ENCODE measurements at places on chromosomes 1 and 21.

DNA sequence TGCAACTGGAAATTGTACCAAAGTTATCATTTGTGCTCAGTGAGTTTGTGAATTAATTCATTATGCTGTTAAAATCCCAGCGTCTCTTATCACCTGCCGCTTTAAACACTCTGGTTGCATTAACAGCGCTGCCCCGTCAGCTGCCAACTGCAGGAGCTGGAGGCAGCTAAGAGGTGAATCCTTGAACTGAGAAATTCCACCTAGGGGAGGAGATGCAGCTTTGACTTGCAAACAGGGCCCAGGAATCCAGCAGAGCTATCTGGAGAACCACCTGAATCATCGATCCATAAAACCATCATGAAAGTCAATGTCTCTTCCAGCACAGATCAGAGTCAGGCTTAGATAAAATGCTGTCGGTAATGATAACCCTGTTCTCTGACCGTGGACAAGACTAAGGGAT, 140.7 kb upstream of the PTBP2 start:
- no peak for DNase-seq

- DNase-seq, result no peak
Observed at GRCh38 chr1:169924063-169924462, 30.4 kb upstream of the SCYL3 start.

- DNase-seq, result no peak
Observed at GRCh38 chr1:24643363-24644099, 429 bp downstream of the SRRM1 start.

GRCh38 chr1:205972081-205972480, 28.8 kb upstream of the SLC26A9 start:
- no peak for DNase-seq

DNA sequence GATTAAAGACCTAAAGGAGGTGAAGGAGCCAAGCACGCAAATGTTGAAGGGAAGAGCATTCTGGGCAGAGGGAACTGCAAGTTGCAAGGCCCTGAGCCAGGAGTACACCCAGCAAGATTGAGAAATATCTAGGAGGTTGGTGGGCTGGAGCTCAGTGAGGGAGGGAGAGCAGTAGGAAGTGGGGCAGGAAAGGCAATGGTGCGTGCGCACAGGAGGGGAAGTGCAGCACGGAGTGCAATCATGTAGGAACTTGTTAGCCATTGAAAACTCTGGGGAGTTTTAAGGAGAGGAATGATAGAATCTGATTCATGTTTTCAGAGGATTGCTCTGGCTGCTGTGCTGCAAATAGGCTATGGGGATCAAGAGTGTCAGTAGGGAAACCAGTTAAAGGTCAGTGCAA, 13.2 kb upstream of the IGSF3 start:
- no peak for DNase-seq

GRCh38 chr1:165915480-165915879, 88.1 kb downstream of the UCK2 start:
- no peak for DNase-seq

- DNase-seq, result no peak
Observed at GRCh38 chr1:27519331-27520258, 29.6 kb upstream of the WASF2 start.

GRCh38 chr1:91080650-91081049, 58.8 kb upstream of the ZNF644 start:
- no peak for DNase-seq

DNA sequence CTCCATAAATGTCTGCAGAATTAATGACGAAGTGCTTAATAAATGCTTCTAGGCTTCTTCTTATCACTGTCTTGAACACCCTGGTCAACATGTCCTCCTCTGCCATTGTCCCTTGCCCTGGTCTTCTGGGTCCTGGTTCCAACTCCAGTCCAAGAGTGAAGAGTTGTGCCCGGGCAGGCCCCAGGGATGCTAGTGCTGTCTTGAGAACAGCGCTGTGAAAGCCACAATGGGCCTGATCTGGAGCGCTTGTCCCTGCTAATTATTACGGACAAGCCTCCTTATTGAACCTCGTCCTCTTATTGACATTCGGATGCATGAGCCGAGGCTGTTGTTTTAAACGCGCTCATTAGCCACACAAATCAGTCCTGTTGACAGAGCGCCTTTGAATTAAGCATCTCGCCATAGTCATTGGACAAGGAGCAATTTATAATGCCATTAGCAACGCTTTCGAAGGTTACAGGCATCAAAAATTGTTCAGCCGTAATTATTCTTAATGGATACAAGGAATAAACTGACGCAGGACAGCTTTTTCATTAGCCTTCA, 211.6 kb upstream of the POU3F1 start:
- no peak for DNase-seq

DNA sequence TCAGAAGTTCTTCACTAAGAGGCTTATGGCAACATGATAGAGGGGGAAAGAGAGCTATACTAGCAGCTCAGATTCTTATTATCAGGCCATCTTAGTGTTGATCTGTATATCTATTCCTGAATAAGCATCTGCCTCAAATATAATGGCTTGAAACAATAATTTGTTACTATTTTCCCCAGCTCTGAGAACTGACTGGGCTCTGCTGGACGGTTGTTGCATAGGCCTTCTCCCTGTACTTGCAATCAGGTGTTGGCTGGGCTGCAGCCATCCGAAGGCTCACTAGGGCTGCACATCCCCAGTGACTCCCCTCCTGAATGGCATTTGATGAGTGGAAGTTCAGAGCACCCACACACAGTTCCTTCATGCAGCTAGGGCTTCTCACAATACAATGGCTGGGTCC, 116.0 kb downstream of the PROX1 start:
- DNase-seq, result no peak

DNA sequence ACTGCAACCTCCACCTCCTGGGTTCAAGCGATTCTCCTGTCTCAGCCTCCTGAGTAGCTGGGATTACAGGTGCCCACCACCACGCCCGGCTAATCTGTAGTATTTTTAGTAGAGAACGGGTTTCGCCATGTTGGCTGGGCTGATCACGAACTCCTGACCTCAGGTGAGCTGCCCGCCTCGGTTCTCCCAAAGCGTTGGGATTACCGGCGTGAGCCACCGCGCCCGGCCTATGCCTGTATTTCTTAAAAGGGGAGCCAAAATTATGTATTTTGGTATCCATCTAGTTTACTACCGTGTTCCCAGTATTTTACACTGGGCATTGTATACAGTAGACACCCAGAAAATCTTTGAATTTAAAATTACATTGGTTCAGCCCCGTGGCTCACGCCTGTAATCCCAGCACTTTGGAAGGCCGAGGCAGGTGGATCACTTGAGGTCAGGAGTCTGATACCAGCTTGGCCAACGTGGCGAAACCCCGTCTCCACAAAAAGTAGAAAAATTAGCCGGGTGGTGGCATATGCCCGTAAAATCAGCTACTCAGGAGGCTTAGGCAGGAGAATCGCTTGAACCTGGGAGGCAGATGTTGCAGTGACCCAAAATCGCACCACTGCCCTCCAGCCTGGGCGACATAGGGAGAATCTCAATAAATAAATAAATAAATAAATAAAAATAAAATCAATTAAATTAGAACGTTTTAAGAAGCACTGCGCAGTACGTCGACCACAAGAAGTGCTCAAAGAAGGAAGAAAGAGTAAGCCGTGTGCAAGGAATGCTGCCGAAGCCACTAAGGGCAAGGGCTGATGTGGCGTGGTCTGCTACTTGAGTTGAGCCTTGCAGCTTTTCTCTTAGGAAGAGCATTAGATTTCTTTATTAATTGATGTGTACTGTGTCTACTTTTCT, 1.5 kb upstream of the THRAP3 start:
- no peak for DNase-seq

- DNase-seq, result no peak
Observed at GRCh38 chr1:95197616-95198252, 36.3 kb upstream of the RWDD3 start.

DNA sequence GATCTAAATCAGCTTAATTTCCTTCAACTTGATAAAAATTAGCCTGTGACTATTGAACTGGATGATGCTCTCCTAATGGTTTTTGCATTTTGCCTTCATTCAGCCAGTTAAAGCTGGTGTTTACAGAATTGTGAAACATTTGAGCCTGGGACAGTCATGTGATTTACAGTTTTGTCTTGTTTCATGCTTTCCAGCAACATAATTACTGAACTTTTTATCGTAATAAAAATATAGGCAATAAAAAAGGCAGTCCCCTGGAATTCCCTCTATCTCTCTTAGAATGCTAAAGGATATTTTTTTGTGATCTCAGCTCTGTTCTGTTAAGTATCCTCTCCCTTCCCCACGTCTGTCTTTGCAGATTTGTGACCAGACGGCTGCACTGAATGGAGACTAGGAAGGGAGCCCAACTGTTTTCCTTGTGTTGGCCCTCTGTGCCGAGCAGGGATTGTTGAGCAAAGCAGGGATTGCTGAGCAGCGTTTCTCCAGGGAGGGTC, 70.3 kb upstream of the RGL1 start:
- DNase-seq, result no peak

- DNase-seq, result no peak
Observed at GRCh38 chr1:246709196-246709595, 15.0 kb upstream of the SCCPDH start.

GRCh38 chr1:232127190-232127589, 500.6 kb downstream of the DISC1 start:
- no peak for DNase-seq

GRCh38 chr1:156499194-156499841, 1.3 kb downstream of the MEF2D start:
- DNase-seq, result no peak

DNA sequence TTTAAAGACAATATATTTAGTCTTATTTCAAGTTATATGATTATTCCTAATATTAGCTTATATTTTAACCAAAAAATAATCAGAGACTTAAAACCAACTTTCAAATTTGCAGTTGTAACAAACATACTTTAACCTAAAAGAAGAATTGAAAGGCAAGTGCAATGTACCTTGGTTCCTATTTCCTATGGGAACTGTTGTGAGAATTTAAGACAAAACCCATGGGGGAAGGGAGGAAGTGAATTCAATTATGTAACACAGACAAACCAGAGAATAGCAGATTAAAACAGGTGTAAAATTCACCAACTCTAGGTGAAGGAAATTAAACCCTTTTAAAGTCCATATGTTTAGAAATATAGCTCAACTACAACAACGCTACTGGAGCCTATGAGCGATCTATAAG, 22.6 kb upstream of the CR2 start:
- no peak for DNase-seq

DNA sequence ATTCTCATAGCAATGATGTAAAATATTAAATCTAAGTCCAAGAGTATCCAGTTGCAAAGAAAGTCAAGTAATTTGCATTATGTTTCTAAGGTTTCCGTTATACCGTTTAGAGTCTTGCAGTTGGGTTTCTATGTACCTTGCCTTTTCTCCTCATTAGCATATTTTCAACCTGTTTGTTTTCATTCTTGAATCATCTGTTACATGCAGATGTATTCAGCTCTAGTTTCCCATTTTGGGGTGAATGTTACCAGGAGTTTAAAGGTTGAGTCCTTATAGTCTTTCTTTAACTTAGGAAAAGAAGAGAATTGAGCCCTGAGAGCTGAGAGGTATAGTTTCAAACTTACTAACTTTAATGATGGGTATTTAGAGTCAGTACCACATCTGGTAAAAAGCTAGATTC, 139.9 kb downstream of the NFIA start:
- no peak for DNase-seq

DNA sequence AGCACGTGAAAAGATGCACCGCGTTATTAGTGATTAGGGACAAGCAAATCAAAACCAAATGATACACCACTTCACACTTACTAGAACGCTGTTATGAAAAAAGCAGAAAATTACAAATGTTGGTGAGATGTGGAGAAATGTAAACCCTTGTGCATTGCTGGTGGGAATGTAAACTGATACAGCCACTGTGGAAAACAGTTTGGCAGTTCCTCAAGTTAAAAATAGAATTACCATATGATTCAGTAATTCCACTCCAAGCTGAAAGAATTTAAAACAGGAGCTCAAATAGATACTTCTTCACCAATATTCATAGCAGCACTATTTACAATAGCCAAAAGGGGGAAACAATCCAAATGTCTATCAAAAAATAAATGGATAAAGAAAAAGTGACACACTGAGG, 10.3 kb upstream of the EVI5 start:
- DNase-seq, result no peak

DNA sequence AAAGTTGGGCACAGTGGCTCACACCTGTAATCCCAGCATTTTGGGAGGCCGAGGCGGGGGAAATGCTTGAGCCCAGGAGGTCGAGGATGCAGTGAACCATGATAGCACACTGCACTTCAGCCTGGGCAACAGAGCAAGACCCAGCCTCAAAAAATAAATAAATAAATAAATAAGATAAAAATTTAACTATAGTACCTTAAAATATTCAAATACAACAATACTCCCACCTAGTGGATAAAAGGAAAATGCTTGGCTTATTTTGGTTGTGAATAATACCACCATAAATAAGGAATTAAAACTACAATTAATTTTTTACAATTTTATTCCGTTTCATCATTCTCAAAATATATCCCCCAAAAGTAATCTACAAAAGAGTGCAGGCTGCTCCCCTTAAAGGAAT, 8.1 kb downstream of the PSMG1 start:
- DNase-seq, result no peak

- DNase-seq, result no peak
Observed at GRCh38 chr21:42455196-42455595, 40.8 kb downstream of the RSPH1 start.

- DNase-seq, result no peak
Observed at GRCh38 chr1:114314098-114314497, 160.4 kb upstream of the SYT6 start.

DNA sequence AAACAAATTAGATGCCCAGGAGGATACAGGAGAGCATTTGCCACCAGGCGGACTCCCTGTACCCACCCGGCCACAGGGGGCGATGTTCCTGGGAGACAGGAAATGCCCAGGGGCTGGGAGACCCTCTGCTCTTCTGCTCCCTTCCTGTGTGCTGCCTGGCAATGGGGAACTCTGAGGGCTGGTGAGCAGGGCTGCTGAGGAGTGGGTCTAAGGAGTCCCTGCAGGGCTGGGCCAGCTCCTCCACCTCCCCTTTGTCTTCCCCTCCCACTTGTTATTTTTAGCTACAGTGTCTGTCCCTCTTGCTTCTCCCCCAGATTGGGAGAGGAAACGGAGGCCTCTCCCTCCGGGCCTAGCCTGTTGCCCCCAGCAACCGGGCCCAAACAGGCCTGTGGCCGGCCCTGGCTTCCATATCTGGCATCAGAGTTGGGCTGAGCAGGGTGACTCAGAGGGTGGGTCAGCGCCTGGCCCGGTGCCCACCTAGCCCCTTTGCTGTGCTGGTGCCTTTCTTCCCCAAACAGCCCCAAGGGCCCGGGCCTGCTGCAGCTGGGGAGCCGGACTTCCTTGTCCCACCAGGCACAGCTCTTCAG, 11.6 kb downstream of the LMNA start:
- DNase-seq, result peak; percentile 50

Measured in stimulated activated CD8-positive, alpha-beta memory T cell treated with anti-CD3 and anti-CD28 coated beads, Interleukin-7, amount 100 ng/mL, for 4 hours (primary cell).